ENCODE measurements at places on chromosomes 3 and 15.

DNA sequence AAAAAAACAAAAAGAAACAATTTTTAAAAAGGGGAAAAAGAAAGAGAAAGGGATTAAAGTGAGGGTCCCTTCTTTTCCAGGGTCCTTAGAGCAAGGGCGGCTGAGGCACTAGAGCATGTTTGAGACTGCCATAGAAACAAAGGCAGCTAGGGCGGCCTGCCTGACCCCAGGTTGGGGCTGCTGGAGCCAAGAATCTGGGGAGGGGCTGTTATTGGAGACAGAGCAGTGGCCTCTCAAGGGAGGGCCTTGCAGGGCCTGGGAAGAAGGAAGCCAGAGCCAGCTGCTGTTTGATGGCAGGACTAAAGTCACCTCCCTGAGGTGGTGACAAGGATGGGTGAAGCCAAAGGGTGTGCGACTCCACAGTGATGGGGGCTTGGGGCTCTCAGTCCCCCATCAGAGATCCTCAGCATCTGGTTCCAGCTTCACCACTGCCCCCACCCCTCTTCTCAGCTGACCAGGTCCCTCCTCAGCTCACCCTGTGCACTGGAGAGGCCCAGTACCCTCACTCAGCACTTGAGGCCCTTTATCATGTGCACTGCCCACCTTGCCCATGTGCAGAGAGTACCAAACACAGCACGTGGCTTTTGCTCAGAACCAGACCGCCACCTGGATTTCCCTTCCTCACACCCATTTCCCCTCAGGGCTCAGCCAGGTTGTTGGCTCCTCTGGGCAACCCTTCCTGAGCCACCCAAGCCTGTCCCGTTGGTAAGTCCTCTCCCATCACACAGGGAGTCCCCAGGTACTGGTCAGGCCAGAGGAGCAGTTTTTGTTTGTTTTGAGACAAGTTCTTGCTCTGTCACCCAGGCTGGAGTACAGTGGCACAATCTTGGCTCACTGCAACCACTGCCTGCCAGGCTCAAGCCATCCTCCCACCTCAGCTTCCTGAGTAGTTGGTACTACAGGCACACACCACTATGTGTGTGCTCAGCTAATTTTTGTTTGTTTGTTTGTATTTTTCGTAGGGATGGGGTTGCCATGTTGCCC, 1.7 kb downstream of the TMEM89 start:
- no peak for DNase-seq

DNA sequence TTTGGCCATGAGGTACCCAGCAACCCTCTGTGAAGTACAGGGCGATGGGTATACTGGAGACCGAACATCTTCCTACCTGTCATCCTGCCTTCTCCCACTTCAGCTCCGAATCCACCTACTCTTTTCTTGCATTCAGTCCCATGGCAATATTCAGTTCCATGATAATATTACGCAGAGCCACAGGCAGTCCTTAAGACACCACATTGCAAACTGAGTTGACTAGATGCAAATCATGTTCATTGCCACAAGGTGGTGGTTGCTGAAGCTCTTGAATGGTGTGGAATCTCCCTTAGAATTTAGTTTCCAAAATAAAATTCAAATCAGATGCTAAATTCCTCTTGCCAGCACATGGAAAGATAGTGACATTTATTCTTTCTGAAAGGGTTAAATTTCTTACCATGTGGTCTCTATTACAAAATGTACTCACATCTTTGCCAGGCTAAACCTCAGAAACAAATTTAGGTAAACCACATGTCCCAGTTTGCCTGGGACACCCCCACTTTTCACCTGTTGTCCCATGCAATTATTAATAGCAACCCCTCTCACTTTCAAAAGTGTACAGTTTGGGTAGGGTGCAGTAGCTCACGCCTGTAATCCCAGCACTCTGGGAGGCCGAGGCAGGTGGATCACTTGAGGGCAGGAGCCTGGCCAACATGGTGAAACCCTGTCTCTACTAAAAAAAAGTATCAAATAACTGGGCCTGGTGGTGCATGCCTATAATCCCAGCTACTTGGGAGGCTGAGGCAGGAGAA, 1.7 kb upstream of the NME9 start:
- no peak for DNase-seq

DNA sequence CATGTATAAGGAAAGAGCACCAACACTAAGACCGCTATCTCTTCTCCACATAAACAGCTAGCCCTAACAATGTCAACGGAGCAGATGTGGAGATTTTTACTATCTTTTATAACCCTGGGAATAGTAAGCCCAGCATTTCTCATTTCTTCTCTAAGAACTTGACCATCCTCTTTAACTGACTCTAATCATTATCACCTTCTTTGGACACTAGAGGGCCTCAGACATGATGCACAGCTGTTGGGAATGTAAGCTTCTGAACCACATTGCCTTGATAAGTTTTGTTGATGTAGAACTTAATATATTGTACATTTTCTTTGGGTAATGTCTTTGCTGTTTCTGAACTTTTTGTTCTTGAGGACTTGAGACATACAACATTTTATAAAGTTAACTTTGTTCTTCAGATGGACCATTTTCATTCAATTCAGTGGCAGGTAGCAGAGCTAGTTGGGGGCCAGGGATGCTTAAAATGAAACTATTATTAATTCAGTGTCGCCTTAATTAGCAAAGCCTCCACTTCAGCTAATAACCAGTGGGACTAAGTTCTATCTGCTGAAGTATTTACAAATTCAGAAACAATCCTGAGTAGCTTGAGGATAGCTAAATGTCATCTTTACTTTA, 9.6 kb upstream of the TAGLN3 start:
- no peak for DNase-seq

- no peak for DNase-seq
Measured at GRCh38 chr3:22269831-22270230, 518.8 kb upstream of the ZNF385D start.

- peak; percentile 41 for DNase-seq
Measured at GRCh38 chr3:134937256-134938028, 142.4 kb downstream of the EPHB1 start.

DNA sequence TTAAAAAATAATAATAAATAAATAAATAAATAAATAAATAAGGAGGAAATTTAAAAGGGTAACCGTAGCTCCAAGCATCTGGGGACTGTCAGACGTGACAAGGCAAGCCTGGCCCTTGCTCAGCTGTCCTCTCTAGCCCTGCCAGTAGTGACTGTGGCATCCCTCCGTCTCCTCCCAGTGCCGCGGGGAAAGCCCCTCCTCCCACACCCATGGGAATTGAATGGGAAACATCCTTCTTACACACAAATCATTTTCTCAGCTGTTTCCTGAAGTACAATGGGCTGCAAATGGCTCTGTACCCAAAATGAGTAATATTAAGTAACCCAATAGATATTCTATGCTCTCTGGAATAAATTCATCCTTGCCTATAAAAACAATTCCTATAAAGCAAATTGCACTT, 101.6 kb upstream of the RAD18 start:
- DNase-seq: no peak

GRCh38 chr15:87623832-87624231, 632.7 kb downstream of the NTRK3 start:
- no peak for DNase-seq

DNA sequence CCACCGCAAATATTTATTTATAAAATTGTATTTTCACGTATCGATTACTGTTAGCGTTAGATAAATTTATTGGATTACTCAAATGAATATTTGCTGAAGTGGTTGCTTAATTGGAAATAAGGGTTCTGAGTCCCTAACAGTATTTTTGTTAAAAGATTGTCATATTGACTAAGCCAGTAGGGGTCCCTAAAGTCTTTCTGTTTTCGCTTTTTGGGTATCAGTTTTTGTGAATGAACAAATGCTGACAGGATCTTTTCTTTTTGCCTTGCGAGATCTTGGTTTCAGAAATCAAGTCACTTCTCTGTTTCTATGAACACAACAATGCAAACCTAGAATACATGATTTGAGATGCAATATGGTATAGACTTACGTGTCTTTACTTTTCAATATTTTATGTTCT, 7.1 kb downstream of the RAD51 start:
- DNase-seq: no peak

DNA sequence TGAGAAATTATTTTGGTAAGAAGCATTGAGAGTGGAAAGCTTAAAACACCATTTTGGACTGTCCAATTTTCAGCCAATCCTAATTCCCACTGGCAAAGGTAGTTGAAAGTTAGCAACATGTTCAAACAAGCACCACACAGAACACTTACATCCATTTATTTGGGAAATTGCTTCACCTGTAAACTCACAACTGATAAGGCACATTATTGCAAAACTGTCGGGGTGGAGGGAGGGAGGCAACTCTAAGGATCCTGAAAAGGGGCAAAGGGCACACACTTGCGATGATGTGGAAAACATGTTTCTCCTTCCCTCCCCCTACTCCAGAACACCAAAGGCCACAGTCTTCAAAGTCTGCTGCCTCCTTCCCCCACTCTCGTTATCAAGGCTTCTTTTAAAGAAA, 9.4 kb downstream of the TMEM41A start:
- DNase-seq: no peak

DNA sequence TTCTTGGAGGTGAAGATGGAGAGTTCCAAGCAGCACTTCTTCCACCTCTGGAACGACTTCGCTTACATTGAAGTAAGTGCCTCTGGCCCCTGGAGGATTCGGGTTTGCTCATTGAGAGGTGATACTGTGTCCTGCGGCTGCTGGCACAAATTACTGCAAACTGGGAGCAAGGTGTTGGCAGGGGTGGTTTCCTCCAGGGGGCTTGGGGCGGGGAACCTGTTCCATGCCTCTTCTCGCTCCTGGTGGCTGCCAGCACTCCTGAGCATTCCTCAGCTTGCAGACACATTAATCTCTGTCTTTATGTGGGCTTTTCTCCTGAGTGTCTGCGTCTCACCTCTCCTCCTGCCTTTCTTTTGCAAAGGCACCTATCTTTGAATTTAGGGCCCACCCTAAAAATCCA, 47.4 kb downstream of the MESD start:
- no peak for DNase-seq

DNA sequence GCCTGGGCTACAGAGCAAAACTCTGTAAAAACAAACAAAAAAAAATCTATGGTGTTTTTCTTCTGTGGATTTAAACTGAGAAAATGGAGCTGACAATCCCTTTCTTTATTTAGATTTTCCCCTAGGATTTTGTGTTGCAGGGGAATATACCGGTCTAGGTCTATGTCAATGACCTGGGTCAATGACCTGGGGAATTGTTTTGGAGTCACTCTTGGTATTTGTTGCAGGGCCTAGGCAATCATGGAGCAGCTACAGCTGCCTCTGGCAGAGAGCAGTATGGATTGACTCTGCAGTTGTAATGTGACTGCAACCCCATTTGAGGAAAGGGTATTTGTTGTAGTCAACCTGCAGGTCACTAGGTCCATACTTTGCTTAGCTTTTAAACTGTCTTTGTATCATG, 37.6 kb upstream of the SLC7A14 start:
- no peak for DNase-seq

Data from mesothelial cell of epicardium (in vitro differentiated cells).